Activated naive CD4-positive, alpha-beta T cell (primary cell): ENCODE measurements at places on chromosomes 11 and 22.

GRCh38 chr11:113176599-113177360 lies 137.6 kb upstream of the TTC12 start:
- DNase-seq = no peak

- no peak for DNase-seq
Measured at GRCh38 chr11:57200917-57201316, 19.2 kb downstream of the LRRC55 start.

- DNase-seq = no peak
Measured at GRCh38 chr11:75453916-75454655, 21.1 kb upstream of the KLHL35 start.

GRCh38 chr11:7186190-7186589 lies 65.5 kb upstream of the SYT9 start:
- no peak for DNase-seq

DNA sequence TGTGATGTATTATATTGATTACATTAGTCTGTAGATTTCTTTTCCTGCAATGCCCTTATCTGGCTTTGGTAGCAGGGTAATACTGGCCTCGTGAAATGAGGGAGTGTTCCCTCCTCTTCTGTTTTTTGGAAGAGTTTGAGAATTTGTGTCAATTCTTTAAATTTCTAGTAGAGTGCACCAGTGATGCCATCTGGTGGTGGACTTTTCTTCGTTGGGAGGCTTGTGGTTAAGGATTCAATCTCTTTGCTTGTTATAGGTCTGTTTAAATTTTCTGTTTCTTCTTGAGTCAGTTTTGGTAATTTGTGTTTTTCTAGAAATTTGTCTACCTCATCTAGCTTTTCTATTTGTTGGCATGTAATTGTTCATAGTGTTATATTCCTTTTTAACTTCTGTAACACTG lies 18.9 kb downstream of the SHANK3 start:
- no peak for DNase-seq

- DNase-seq = no peak
Measured at GRCh38 chr22:26462051-26462450, 21.5 kb downstream of the HPS4 start.

DNA sequence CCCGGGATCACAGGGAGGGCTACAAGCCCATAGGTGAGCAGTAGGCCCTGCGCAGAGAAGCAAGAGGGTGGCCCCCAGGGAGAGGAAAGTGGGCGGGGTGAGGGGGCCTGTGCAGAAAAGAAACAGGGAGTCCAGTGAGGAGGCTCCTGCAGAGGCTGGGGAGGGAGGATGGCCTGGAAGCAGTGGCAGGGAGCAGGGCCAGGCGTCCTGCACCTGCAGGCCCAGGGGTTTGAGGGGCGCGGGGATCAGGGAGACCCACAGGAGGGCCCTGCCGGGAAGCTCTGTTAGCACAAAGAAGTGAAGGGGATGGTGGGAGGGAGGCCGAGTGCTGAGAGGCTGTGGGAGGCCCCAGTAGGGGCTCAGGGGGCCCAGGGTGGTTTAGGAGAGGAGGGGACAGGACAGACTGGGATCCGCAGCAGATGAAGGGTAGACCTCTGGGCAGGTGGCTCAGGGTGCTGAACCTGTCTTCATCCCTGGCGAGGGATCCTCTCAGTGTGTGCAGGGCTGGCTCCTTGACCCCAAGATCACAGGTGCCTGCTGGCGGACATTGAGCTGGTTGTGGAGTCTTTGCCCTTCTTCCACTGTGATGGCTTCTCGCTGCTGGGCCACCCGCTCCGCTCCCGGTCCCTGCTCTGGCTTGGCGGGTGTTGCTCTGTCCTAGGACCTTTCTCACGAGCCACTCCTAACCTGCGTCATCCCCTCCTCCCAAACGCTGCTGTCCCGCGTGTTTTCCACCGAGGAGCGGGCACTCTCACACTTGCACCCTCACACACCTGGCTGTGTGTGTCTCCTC lies 31.8 kb upstream of the CELSR1 start:
- no peak for DNase-seq

GRCh38 chr11:75188671-75189070 lies 37.8 kb downstream of the SLCO2B1 start:
- DNase-seq = no peak

DNA sequence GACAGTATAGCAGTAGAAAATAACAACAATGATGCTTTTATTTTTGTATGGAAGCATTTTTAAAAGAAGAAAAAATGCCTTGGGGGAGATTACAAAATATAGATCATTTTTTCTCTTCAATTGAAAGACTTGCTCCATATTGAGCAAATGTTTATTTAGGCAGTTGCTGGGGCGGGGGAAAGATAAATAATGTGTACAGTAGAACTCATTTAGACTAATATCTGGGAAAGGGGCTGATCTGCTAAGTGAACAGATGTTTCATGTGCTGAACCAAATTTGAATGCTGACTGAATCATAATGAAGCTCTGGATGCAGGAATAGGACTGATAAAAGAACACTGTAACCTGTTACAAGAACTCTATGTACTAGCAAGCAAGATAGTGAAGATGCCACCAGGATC lies 457.1 kb upstream of the TENM4 start:
- no peak for DNase-seq
